Activated CD4-positive, alpha-beta T cell treated with anti-CD3 and anti-CD28 coated beads, Interleukin-2, amount 10 ng/mL, durations not matched to agents 7 days and 5 days (primary cell): ENCODE measurements at places on chromosomes 1 and 21. TPM values are rescaled to one million over a fixed set of nuclear protein-coding genes. Genes with fewer than 3 reads are reported as not detected.

GRCh38 chr1:91725989-91726721, 159.8 kb downstream of the TGFBR3 start:
- H3K4me1 ChIP-seq = peaks cover 24% of the 10 kb centered on the region
- no peak overlapping the region for H3K4me3 ChIP-seq
- no peak overlapping the region for H3K27ac ChIP-seq

GRCh38 chr1:150696162-150696561, 792 bp downstream of the GOLPH3L start:
- H3K4me3 ChIP-seq = peak overlapping the region; percentile 93
- peaks cover 22% of the 10 kb centered on the region for H3K36me3 ChIP-seq
- H3K27ac ChIP-seq = peak overlapping the region; percentile 68
- H3K4me1 ChIP-seq = peaks cover 28% of the 10 kb centered on the region

- no peaks in the 10 kb centered on the region for H3K4me1 ChIP-seq
- no peaks in the 10 kb centered on the region for H3K36me3 ChIP-seq
- no peak for DNase-seq
- H3K27me3 ChIP-seq = no peaks in the 10 kb centered on the region
Measured at GRCh38 chr1:82538876-82539275, 738.1 kb downstream of the ADGRL2 start.

- H3K4me1 ChIP-seq = no peaks in the 10 kb centered on the region
- H3K4me3 ChIP-seq = no peak overlapping the region
- no peaks in the 10 kb centered on the region for H3K36me3 ChIP-seq
- peak overlapping the region; percentile 25 for H3K27ac ChIP-seq
Measured at GRCh38 chr21:46159390-46159789, 4.0 kb upstream of the FTCD start.

The S100A7A gene
- not detected for total RNA-seq

The VTCN1 gene
- not detected for total RNA-seq
